ENCODE measurements at places on chromosomes 16 and 17.

GRCh38 chr17:67013891-67014290, 30.5 kb upstream of the CACNG1 start:
- DNase-seq: no peak

GRCh38 chr17:75941442-75941819, 589 bp upstream of the FBF1 start:
- DNase-seq: no peak

DNA sequence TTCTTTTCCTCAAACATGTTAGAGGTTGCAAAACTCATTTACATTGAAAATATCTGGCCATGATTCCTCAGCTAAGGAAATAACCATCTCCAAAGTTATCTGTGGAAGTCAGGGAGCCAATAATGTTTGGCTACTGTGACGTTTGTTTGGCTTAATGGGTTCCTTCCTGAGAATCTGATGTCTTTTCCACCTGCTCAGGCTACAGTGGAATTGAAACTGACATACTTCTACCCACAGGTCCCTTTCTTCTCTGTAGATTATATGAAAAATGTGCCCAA, 221.1 kb upstream of the XYLT1 start:
- no peak for DNase-seq

- peak; percentile 82 for DNase-seq
These were observed at the start of gene MLKL for GRCh38 chr16:74700438-74701225. Gene MLKL (minus strand): TSS chr16:74700862. CDS start chr16:74695757, 5,105 bp downstream.

- peak; percentile 56 for DNase-seq
These were observed 2.5 kb downstream of the TBX21 start for GRCh38 chr17:47735536-47736011.

- DNase-seq: no peak
These were observed 116.0 kb downstream of the SALL1 start for GRCh38 chr16:51035110-51035498.

Measured in sigmoid colon (tissue), 7 donors.